ENCODE measurements at places on chromosomes 12 and 14. TPM values are rescaled to one million over a fixed set of nuclear protein-coding genes. Genes with fewer than 3 reads are reported as not detected.
A peak's percentile ranks its signal among the peaks of the same experiment; 100 is the strongest.

The SLC4A8 gene
- 3.7 TPM for total RNA-seq

- DNase-seq: no peak
Observed at GRCh38 chr12:59304077-59304721, 291.6 kb upstream of the SLC16A7 start.

- no peak for DNase-seq
Observed at GRCh38 chr12:119679081-119679480, 11.1 kb downstream of the PRKAB1 start.

The SERPINA9 gene
- total RNA-seq: not detected

DNA sequence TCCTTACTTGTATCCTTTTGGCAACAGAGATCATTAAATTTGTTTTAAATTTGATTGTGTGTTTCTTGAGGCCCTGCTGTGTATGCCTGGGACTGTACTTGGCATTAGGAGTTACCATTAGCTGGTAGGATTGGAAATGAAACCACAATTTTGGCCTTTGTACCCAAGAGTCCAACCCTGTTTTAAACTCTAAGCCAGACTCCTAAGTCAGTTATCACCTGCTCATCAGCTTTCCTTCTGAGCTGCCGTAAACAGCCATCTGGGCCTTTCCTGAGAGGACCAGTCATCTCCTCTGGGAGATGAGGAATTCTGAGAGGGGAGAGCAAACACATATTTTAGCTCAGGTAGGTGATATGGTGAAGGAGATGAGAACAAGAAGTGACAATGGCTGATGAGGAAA lies 74.3 kb upstream of the SRSF5 start:
- no peak for DNase-seq

- peak; percentile 16 for DNase-seq
Observed at GRCh38 chr12:28223025-28223554, 32.8 kb downstream of the CCDC91 start.

The ETFBKMT gene
- total RNA-seq: 1.3 TPM

The TSPAN19 gene
- not detected for total RNA-seq

GRCh38 chr12:15712823-15713660 lies 76.1 kb downstream of the EPS8 start:
- no peak for DNase-seq

The KCNC2 gene
- not detected for total RNA-seq

DNA sequence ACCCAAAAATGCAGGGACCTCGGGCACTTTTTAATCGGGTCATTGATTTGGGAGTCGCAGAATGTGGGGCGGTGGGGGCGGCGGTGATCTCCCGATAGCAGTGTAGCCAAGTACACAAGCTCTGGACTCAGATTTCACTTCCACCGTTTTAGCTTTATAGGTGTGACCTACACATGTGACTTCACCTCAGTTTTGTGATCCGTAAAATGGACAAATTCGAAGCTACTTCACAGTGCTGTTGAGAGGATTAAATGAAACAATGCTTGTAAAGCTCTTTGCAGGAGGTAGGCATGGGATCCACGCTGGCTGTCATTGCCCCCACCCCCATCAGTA lies 478 bp downstream of the RITA1 start:
- DNase-seq: no peak

DNA sequence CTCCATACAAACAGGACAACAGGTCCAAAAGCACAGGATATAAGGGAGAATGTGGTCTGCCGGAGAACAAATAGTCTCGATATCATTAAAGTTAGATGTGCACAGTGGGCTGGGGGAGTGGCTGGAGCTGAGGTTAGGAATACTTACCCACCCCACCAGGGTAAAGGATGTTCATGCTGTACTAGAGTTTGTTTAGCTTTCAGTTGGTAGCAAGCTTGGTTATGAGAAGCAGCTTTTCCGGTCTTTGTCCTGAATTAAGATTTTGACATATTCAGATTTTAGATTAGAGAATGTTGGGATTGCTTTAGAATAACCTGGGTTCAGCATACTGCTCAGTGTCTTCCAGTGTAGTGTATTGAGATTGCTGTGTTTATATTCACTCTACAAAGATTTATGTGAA lies 16.7 kb downstream of the RASSF8 start:
- no peak for DNase-seq
